AG04449 (cell line): ENCODE measurements at places on chromosomes 2 and 18.

GRCh38 chr2:181679544-181679979 lies 755 bp downstream of the NEUROD1 start:
- no peak for DNase-seq

- no peak for DNase-seq
Observed at GRCh38 chr2:54885891-54886290, 162.4 kb downstream of the EML6 start.

DNA sequence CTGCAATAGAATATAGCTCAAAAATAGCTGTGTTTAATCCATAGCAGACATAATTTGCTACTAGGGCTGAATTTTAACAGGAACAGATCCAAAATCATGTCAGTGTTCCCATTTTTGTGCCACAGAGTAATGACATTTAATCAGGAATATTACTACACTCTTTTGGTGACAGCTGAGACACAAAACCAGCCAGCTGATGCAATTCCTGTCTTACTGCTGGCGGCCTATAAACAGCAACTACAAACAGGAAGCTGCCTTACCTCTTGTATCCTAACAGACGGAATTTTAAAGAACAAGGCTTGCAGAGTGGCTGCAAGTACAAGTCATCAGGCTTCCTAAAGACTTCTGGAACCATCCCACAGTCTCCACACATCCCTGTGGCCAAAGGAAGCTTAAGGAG lies 218.1 kb downstream of the ZNF521 start:
- DNase-seq: no peak

DNA sequence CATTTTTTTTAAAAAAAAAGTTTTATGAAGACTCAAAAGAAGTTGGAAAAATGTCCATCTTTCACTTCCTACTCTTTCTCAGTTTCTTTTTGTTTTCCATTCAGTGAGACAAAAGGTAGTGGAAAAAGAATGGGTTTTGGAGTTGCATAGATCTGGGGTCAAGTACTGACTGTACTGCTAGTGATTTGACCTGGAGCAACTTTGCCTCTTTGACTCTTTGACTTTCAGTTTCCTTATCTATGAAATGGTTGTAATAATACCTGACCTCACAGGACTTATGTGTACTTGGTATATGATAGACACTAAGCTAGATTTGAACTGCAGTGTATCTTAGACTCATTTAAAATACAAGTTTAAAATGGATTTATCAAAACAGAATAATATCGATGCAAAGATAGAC lies 3.5 kb upstream of the KCNE4 start:
- DNase-seq: no peak
